ENCODE measurements at places on chromosomes 7 and 10.

- DNase-seq: no peak
These were observed 43.9 kb downstream of the LUC7L2 start for GRCh38 chr7:139403601-139404000.

DNA sequence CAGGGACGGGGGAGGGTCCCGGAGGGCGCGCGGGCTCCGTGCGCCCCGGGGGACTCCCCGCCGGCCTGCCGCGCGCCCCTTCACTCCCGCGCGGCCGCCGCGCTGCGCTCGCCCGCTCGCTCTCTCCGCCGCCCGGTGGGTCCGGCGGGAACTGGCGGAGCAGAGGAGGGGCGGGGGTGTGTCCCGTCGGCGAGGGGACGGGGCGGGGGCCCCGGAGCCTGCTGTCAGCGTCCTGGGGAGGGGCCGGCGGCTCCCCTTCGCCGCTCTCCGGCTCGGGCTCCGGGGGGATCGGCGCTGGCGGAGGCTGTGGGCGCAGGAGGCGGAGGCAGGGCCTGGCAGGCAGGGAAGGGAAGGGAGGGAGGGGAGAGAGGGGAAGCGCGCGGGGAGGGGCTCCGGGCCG, at the start of gene SH3PXD2A:
TSS of gene SH3PXD2A (minus strand) at position 153 of the 400 bp plus-strand sequence. CDS start 310 bp downstream, outside the sequence.
- DNase-seq: peak; percentile 44

- DNase-seq: no peak
These were observed 186.0 kb downstream of the PARD3 start for GRCh38 chr10:34629084-34629483.

GRCh38 chr10:129494740-129495139, 27.7 kb downstream of the MGMT start:
- DNase-seq: no peak

DNA sequence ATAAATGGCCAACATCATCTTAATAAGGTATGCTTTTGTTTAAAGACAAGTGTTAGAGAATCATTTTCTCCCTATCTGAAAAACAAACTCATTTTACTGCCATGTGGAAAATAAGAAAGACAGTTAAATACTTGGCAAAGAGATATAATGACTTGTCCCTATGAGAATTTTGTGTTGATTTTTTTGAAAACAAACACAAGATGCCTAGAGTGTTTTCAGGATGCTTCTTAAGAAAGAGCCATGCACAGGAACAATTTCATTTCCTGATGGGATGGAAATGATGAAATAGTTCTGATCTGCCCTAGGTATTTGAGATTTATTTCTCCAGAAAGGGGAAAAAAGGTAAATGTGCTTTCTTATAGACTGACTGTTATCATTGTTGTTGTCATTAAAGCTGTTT, 237.5 kb upstream of the GNAI1 start:
- DNase-seq: no peak

GRCh38 chr7:92020636-92021035, 80.0 kb downstream of the AKAP9 start:
- no peak for DNase-seq

DNA sequence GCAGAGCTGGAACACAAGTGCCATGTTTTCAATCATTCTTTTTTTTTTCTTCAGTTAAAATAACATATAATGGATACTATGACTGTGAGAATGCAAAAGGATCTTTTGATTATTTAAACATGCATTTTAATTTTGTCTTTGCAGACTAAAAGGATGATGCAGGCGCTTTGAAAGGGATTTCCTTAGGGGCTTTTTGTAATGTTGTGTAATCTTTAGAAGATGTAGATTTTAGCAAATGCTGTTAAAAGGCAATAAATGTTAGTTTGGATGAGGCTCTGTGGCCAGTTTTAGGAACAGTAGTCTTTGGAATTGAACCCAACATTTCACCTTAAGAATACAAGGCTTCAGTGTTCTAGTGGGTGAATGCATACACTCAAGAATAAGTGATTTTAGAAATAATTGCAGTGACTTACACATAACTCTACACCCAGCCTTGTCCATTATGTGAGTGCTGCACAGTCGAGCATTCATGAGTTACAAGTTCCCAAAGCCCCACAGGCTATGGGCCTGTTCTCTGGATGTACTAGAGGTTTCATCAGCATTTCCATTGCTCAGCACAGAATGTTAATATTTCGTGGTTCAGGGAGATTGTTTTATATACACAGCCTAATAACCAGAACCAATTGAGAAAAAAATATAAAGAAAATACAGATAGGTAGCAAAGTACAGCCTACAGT, 11.6 kb downstream of the PAPSS2 start:
- no peak for DNase-seq

GRCh38 chr7:4065190-4065589, 616.9 kb upstream of the FOXK1 start:
- DNase-seq: no peak

DNA sequence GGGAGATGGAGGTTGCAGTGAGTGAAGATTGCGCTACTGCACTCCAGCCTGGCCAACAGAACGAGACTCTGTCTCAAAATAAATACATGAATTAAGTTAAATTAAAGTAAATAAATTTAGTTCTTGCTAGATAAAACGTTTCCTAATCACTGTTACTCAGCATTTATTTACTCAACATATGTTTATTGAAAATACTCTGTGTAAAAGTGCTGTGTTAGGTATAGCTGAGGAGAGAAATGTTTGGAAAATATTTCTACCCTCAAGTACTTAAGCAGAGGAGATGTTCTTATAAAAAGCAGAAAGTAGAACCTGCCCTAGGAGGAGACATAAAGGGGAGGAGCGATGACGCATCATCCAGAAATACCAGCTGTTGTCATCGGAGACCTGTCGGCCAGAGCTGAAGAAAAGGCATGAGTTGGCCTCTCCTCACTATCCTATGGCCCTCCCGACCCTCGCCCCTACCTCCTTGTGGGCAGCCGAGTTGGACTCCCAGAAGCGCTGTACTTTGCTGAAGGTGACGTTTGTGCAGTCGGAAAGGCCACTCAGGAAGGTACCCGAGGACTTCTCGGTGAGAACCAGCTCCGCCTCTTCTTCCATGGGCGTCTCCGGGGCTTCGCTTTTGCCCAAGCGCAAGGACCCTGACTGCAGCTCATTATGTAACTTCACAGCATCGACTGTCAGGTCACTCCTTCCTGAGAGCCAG, 1.1 kb downstream of the RRP12 start:
- peak; percentile 24 for DNase-seq

All from NCI-H2171 treated with DMSO at 0.1 percent for 48 hours (cell line).